ENCODE measurements at places on chromosomes 13 and 19.

GRCh38 chr19:1760020-1760419, 6.7 kb downstream of the ONECUT3 start:
- no peak for DNase-seq

- DNase-seq = peak; percentile 86
Observed at GRCh38 chr19:17333611-17334413, 843 bp downstream of the ANO8 start.

DNA sequence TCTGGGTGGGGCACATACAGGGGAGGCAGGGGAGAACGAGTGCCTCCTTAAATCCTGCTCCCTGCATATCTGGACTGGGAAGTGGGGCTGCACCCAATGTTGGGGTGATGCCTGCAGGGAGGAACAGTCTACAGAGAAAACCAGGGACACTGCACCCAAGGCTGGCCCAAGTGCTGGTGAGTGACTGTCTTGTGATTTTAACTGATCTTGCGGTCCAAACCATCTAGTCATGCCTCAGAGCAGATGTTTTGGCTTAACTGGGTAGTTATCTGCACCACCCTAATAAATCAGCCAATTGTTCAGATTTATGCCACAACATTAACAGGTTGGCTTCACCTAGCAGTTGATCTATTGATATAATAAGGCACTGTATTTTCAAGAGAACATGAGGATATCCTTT, 219.2 kb upstream of the IRS2 start:
- DNase-seq = no peak

- DNase-seq = peak; percentile 85
Observed at GRCh38 chr13:48156466-48156865, 61.6 kb upstream of the MED4 start.

GRCh38 chr13:58024103-58024502, 392.6 kb downstream of the PCDH17 start:
- DNase-seq = no peak

DNA sequence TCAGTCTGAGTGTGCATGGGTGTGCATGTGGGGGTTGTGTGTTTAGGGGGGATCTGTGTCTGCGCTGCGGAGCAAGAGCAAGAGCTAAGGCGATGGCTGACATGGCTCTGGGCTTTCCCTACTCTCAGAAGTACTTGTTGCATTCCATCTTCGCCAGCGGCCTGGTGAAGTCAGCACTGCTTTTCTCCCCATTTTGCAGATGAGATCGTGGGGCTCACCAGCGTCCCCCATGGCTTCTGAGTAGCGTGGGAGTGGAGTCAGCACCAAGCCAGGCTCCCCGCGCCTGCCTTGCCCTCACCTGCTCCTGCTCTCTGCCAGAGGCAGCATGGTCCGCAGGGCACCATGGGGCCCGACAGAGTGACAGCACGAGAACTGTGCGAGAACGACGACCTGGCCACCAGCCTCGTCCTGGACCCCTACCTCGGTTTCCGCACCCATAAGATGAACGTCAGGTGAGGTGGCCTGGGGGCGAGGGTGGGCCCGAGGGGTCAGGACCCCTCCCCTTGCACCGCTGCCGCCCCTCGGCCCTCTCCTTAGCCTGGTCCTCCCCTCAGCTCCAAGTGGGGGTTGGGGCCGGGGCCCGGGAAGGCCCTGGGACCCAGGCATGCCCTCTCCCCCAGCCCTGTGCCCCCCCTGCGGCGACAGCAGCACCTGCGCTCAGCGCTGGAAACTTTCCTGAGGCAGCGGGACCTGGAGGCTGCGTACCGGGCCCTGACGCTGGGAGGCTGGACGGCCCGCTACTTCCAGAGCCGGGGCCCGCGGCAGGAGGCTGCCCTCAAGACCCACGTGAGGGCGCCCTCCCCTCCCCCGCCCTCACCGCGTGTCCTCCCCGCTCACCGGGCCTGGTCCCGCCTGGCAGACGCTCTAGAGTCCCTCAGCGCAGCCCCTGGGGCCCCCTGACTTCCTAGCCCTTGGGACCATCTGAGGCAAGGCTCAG, 2.2 kb downstream of the KMT5C start:
- DNase-seq = no peak

DNA sequence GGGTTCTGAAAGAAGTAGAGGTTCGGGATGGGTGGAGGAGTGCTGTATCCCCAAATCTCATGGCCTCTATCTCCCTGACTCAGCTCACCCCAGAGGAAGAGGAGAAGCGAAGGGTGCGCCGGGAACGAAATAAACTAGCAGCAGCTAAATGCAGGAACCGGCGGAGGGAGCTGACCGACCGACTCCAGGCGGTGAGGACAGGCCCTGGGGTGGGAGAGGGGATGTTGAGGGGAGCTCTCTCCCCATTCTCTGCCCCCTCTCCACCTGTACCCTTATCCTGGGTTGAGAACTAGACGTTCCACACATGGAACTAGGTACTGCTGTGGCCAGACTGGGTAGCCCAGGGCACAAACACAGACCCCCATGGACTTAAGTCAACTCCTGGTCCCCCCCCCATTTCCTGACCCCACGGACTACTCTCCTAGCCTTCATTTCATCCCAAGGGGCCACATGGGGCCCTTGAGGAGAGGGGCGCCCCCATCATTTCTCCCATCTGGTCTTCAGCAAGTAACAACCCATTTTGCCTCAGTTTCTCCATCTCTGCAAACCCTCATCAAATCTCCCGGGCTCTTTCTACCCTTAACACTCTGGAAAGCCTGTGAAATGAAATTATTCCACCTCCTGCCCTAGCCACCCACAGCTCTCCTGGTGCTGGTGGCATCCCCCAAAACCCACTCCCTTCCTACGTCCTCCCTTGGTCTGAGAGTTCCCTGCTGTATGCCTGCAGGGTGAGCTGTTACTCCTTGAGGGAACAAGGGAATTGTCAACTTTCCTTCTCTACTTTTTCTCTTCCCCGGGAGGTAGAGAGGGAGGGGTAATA, 3.5 kb downstream of the FOSB start:
- DNase-seq = no peak

DNA sequence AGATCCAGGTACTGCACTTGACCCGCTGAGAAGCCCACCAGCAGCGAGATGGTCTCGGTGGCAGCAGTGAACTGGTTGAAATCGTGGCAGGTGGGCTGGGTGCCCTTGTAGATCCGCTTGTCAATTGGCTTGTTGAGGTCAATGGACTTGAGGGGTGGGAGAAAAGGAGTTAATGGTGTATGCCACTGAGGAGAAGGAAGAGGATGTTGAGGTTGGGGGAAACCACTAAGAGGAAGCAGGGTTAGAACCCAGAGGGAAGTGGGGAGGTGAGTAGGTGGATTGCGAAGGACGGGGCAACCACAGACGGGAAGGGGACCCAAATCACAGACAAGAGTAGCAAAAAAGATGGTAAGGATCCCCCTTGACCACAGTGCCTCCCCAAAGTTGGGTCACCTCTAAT, 1.7 kb downstream of the DMWD start:
- peak; percentile 70 for DNase-seq

DNA sequence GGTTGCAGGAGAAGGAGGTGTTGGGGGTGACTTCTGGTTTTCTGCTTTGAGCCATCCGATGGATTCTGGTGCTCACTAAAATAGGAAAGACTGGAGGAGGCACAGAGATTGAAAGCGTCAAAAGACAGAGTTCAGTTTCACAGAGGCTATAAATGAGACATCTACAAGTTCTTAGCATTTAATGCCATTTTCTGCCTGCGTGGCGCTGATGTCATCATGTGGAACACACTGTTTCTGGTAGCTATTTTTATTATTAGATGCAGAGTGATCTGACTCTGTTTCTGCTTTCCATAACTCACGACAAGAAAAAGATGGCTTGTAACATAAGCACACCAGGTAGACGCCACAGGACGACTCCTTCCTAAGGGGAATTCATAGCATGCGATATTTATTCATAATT, 3.3 kb upstream of the SLC39A3 start:
- no peak for DNase-seq

DNA sequence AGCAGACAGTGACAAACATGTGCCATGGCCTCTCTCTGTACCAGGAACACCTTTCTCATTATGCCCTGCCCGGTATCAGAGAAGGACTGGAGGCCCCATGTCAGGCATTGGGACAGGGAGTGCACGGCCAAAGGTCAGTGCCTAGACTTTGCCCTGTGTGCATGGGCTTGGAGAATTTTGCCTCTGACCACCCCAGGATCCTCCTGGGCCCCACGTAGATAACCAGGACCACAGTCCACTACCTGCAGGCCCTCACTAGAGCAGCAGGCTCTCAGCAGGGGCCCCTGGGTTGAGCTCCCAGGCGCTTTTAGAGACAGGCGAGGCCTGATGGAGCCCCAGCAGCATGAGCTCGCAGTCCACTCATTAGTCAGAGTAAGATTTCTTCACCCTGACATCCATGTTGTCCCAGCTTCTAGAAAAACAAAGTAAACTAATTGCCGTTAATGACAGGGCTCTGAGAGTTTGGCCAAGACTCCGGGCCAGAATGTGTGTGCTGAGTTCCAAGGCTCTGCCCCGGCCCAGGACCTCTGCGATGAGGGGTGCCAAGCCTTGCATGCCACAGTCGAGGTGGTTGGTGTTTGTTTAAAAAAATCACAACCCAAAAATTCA, 42.7 kb downstream of the CAPN12 start:
- DNase-seq = no peak

GRCh38 chr19:4327252-4327876, 11.3 kb downstream of the STAP2 start:
- DNase-seq = peak; percentile 88
